NCI-H1048 (cell line): ENCODE measurements at places on chromosomes 6 and 20.

DNA sequence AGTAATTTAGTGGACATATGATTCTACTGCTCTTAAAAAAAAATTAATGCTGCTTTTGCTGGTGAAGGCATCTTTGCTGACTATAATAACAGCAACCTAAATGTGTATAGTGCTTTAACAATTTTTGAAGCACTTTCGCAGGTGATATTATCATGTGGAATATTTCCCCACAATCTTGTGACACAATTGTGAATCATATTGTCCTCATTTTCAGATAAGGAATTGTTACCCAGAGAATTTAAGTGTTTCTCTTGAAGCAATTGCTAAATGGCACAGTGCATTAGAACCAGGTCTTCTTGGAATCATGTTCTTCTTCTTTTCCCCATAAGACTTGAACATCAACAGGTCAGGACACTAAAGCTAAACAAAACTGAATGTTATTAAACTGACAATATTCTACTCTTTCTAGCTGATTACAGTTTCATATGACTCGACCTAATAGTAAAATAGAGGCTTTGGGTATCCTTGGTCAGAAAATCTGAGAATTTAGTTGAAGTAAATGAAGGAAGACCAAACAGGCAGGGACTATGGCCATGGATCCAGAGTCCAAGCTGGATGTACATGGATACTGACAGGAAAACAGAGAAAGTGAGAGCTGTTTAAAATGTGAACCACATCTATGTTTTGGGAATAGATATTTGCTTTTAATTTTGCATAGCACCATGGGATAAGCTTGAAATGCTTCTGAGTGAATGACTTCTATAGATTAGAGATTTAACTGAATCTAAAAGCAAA lies 121.8 kb upstream of the SLC35B3 start:
- no peak for DNase-seq

- DNase-seq, result no peak
Observed at GRCh38 chr6:57259064-57259463, 37.0 kb upstream of the RAB23 start.

DNA sequence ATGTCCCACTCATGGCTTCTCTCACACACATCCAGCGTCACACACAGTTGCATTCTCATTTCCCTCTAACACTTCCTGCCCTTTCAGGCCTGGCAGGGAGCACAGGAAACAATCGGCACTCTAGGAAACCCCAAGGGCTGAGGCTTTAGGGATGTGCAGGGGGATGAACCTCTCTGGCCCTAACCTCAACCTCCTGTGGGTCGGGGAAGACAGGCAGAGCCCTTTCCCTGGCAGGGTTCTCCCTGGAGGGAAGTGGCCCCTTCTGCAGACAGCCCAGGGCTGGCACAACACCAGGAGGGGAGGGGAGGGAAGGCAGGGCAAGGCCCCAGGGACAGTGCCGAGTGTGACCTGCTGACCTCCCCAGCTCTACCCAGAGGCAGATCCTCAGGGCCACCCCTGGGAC lies 2.7 kb downstream of the TEAD3 start:
- DNase-seq, result no peak

GRCh38 chr6:148836751-148837150 lies 89.9 kb downstream of the UST start:
- DNase-seq, result no peak

DNA sequence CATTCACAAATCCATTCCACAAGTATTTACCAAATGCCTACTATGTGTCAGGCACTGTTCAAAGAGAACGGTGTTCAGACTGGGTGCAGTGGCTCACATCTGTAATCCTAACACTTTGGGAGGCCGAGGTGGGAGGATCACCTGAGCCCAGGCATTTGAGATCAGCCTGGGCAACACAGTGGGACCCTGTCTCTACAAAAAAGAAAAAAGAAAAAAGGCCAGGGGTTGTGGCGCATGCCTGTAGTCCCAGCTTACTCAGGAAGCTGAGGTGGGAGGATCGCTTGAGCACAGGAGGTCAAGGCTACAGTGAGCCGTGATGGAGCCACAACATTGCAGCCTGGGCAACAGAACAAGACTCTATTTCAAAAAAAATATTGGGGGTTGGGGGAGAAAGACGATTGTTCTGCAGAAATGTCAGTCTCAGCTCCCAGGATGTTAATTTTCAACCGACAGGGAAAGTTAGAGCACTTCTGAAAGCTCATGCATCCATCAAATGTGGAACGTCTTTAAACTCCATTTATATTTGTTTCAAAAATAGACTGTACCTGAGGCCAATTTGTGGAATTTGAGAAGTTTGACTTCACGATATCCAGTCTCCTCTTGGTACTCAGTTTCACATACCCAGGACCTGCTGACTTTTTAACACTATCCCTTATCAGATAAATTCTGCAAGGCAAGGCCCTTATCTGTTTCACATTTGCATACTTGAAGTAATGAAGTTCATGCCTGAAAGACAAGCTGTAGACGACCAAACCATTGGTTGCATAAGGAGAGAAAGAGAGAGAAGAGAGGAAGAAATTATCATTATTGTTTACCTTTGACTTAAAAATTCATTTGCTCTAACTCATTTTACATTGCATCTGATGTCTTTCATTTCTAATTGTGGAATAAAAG lies 14.8 kb upstream of the BTN3A2 start:
- no peak for DNase-seq

DNA sequence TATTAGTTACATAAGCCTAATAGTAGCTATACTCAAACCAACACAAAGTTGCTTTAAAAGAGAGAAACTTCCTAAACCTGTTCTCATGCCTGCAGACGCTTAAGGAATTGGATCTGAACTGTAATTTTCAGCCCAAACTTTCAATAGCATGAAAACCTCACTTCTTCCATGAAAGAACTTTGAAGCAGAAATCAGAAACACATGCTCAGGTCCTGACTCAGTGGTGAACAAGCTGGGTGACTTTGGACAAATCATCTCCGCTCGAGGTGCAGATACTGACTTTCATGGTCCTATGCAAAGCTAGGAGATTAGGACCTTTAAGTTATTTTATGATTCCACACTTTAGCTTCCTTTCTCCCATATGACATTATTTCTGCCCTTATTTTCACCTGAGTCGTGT lies 36.5 kb downstream of the NOX3 start:
- no peak for DNase-seq

DNA sequence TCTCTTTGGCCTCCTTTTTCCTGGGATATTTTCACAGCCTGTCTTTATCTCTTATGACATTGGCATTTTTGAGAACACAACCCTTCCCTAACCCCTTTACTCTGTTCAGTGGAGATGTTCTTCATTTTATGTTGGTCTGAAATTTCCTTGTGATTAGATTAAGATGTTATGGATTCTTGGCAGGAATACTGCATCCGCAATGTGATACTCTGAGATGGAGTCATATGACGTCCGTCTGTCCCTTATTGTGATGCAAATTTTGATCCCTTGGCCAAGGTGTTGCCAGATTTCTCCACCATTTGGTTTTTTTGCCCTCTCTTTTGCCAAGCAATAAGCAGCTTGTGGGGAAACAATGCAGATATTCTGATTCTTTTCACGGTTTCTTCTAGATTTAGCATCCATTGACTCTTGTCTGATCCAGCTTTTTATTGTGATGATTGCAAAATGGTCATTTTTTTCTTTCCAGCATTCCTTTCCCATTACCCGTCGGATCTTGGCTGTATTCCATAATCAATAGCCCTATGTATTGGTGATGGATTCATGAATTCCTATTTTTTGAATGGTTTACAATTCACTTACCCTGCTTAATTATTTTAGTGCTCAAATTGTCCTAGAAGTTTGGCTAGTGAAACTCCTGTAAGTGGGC lies 85.1 kb downstream of the NCOA3 start:
- DNase-seq, result no peak

GRCh38 chr6:24054388-24054787 lies 71.6 kb upstream of the NRSN1 start:
- no peak for DNase-seq

GRCh38 chr6:151216804-151217203 lies 23.0 kb upstream of the AKAP12 start:
- DNase-seq, result no peak

- peak; percentile 69 for DNase-seq
Observed at GRCh38 chr6:7542874-7543624, 1.6 kb downstream of the DSP start.

DNA sequence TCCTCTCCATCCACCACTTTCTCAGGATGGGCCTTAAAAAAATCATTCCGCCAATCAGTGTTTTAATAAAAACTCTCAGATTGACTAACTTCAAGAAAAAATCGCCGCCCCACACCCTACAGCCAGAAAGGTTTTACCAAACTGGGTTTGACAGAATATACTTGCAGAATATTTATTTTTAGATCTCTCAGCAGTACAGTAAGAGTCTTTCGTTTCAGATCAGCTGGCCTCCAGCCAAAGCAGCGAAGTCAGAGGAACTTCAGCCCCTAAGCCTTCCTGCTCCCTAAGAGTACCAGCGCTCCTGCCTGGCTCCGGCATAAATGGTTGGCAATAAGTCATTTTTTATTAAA lies 24.7 kb downstream of the TBC1D7 start:
- no peak for DNase-seq

GRCh38 chr6:82995066-82995465 lies 70.6 kb downstream of the UBE3D start:
- DNase-seq, result no peak

DNA sequence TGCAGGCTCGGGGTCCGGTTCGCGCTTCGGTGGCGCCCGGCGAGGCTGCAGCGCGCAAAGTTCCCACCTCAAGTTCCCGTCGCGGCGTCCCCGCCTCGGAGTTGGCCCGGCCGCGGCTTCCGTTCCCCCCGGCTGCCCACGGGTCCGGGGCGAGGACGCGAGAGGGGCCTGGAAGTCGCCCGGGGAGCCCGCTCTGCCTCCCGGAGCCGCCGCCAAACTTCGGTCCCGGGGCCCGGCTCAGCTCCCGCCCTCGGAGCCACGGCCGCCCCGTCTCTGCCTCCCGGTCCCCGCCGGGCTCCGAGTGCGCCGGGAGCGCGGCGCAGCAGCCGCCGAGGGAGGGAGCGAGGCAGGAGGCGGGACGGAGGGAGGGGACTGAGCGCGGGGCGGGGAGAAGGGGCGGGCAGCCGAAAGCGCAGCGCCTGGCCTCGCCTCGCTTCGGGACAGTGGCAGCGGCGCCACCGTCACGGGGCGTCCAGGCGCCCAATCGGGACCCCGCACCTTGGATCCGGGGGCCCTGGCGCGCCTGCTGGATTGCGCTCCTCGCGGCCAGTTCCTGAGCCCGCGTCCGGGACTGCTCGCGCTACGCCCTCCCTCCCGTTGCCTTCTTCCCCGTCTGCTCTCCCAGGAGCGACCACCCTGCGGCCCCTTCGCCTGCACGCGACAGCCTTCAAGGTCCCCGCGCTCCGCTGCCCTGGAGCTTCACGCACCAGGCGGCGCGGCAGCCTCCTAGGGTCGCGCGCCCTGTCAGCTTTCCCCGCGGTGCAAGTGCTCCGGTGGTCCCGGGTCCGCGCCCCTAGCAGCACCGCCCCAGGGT lies at the start of gene KCNG1:
Gene KCNG1, minus strand, starts transcription at position 305 of the 814 bp plus-strand sequence. CDS start 12,769 bp downstream, outside the sequence.
- peak; percentile 51 for DNase-seq

GRCh38 chr6:80214436-80215022 lies 108.1 kb downstream of the BCKDHB start:
- peak; percentile 15 for DNase-seq

GRCh38 chr6:111484633-111484930 lies 1.6 kb upstream of the REV3L start:
- DNase-seq, result no peak

GRCh38 chr20:38181207-38181801 lies 16.2 kb upstream of the TGM2 start:
- no peak for DNase-seq

DNA sequence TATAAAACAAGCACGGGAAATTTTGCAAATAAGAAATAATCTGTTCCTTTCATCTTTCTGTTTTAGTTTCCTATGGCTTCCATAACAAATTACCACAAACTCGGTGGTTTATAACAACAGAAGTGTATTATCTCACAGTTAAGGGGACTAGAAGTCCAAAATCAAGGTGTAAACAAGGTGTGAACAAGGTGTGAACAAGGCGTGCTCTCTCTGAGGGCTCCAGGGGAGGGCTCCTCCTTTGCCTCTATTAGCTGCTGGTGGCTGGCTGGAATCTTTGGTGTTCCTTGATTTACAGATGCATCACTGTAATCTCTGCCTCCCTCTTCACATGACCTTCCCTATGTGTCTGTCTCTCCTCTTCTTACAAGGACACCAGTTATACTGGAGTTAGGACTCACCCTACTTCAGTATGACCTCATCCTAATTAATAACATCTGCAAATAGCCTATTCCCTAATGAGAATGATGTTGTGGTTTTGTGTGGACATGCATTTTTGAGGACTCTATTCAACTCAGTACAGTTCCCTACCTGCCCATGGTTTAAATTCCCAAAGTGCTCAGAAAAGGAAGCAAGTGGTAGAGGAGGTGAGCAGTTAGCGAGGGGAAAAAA lies 17.5 kb upstream of the BMP5 start:
- DNase-seq, result no peak

GRCh38 chr6:27007020-27007419 lies 240.5 kb upstream of the PRSS16 start:
- DNase-seq, result no peak

DNA sequence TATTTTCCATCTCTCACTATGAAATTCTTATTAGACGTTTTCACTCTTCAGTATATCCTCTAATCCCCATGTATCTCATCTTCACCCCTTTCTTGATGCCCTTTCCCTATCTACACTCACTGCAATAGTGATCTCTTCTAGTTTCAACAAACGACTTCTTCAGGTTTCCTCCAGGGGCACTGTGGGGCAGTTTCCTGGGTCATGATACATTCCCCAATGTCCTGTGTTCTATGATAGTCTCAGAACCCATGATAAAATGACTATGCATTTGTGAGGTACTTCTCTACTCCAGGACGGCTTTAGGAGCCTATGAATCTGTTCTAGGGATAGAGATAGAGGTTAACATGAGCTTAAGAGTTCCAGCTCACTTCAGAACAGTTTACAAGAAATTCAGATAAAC lies 183.3 kb downstream of the FOXC1 start:
- no peak for DNase-seq

DNA sequence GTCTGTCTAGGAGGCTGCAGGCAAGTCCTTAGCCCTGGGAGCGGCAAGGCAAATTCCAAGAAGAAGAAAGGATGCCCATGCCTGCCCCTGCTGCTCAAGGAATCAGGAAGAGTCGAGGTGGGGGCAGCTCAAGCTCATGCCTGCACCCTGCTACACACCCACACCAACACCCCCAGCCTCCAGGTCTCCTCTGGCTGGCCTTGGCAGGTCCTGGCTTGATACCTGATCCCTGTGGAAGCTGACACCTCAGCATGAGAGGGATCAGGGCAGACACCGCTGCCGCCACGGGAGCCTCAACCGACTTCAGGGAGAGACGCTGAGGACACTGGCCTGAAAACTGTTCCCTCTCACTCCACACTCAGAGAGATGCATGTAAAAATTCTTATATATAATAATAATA lies 35.5 kb upstream of the MAFB start:
- DNase-seq, result no peak

DNA sequence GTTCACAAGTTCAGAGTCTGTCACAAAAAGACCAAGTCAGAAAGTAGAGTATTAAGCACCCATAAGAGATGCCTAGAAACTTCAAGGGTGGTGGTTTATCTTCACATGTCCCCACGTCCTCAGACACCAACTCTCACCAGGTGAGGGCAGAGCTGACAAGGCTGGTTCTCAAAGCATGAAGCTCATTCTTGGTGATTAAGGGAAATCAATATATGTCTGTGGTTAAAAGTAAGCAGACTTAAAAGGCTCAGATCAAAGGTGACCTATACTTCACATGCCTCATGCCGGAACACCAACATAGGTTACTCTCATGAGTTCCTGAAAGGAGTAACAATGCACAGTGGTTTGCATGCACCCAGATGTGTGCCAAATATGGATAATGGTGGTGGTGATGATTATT lies 27.0 kb downstream of the IL17A start:
- DNase-seq, result no peak

- DNase-seq, result no peak
Observed at GRCh38 chr20:3753098-3753497, 14.5 kb downstream of the ADISSP start.

GRCh38 chr6:4814212-4814611 lies 38.0 kb downstream of the CDYL start:
- no peak for DNase-seq
